ENCODE measurements at places on chromosomes 1 and 21.

GRCh38 chr1:218866507-218866906, 307.2 kb upstream of the LYPLAL1 start:
- DNase-seq = no peak

- no peak for DNase-seq
Measured at GRCh38 chr1:172185211-172185610, 235.3 kb upstream of the C1orf105 start.

DNA sequence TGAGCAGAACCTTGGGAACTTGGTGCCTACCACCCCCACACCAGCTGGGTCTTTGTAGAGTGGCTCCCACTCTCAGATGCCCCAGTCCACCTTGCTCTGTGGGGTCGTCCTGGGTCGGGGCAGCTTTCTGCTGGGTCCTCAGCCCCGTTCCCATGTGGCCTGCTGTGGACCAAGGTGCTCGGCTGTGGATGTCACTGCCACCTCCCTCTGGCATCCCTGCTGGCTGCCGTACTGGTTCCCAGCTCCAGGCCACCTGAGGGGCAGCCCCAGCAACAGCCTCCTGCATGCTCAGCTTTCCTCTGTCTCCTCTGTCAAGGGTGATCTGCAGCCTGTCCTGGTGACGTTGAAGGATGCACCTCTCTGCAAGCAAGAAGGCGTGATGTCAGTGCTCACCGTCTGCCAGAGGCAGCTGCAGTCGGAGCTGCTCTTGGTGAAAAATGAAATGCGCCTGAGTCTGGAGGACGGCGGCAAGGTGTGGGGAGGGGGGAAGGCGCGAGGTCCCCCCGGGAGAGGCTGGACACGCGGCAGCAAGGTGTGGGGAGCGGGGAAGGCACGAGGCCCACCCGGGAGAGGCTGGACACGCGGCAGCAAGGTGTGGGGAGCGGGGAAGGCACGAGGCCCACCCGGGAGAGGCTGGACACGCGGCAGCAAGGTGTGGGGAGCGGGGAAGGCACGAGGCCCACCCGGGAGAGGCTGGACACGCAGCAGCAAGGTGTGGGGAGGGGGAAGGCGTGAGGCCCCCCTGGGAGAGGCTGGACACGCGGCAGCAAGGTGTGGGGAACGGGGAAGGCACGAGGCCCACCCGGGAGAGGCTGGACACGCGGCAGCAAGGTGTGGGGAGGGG, 45.9 kb upstream of the DIP2A start:
- DNase-seq = no peak

- peak; percentile 55 for DNase-seq
Measured at GRCh38 chr1:44036409-44037139, 5.3 kb upstream of the SLC6A9 start.

DNA sequence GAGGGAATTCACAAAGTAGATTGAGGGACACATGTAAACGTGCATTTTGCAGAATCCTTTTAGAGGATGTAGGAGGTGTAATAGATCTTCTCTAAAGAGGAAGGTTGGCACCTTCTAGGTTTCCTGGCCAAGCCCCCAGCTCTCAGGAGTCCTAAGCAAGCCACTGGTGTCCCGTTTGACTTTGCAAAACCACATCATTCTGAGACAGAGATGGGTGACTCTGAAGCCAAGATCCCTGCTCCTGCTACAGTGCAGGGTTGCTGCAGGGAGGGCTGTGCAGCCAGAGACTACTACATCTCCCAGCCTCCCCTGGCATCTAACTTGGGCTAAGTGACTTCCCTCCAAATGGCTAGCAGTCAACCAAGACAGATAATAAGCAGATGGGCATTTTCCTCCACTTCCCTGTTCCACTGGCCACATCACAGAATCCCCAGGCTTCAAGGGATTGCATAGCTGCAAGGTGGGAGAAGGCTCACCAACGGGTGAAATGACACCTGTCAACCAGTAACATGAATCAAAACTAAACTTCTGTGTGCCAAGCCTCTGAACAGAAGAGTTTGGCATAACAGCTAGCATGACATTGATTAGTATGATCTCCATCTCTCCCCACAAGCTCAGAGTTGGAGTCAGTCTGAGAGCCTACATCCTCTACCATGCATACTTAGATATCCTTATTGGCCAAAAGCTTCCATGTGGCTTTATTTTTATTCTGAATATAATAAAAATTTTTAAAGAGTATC, 129.6 kb upstream of the COA6 start:
- no peak for DNase-seq

DNA sequence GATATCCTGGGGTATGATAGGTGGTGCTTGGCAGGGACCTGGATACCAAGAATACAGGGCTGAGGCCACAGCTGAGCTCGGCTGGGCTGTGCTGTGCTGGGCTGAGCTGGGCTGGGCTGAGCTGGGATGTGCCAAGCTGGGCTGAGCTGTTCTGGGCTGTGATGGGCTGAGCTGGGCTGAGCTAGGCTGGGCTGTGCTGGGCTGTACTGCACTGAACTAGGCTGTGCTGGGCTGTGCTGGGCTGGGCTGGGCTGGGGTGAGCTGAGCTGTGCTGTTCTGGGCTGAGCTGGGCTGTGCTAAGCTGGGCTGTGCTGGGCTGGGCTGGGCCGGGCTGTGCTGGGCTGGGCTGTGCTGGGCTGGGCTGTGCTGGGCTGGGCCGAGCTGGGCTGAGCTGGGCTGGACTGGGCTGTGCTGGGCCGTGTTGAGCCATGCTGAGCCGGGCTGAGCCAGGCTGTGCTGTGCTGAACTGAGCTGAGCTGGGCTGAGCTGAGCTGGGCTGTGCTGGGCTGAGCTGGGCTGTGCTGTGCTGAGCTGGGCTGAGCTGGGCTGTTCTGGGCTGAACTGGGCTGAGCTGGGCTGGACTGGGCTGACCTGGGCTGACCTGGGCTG, 94.7 kb upstream of the ACTRT2 start:
- no peak for DNase-seq

GRCh38 chr1:246152986-246153431, 354.1 kb downstream of the SMYD3 start:
- DNase-seq = no peak

- DNase-seq = no peak
Measured at GRCh38 chr1:109025694-109026093, 16.2 kb downstream of the WDR47 start.

DNA sequence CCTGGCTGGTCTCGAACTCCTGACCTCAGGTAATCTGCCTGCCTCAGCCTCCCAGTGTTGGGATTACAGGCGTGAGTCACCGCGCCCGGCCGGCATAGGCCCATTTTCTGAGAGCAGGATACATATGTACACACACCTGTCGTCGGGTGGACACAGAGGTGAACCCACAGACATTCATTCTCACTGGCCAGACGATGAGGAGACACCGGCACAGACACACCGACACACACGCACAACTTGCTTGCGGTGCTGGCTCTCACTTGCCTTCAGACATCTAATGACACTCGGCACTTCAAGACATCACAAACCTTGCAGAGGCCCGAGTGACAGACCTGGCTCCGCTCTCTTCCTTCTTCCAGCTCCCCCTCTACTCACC, 579 bp downstream of the PTCH2 start:
- DNase-seq = no peak

- DNase-seq = no peak
Measured at GRCh38 chr1:182752077-182752988, 37.2 kb upstream of the NPL start.

GRCh38 chr21:46454142-46454541, 4.5 kb upstream of the DIP2A start:
- no peak for DNase-seq

GRCh38 chr1:56550138-56550858, 29.1 kb downstream of the PLPP3 start:
- DNase-seq = peak; percentile 77

- no peak for DNase-seq
Measured at GRCh38 chr21:42297377-42297776, 17.8 kb downstream of the TFF3 start.

- no peak for DNase-seq
Measured at GRCh38 chr1:209416716-209417115, 166.8 kb upstream of the CAMK1G start.
